AG08396 (cell line): ENCODE measurements at places on chromosomes 7 and 10.

DNA sequence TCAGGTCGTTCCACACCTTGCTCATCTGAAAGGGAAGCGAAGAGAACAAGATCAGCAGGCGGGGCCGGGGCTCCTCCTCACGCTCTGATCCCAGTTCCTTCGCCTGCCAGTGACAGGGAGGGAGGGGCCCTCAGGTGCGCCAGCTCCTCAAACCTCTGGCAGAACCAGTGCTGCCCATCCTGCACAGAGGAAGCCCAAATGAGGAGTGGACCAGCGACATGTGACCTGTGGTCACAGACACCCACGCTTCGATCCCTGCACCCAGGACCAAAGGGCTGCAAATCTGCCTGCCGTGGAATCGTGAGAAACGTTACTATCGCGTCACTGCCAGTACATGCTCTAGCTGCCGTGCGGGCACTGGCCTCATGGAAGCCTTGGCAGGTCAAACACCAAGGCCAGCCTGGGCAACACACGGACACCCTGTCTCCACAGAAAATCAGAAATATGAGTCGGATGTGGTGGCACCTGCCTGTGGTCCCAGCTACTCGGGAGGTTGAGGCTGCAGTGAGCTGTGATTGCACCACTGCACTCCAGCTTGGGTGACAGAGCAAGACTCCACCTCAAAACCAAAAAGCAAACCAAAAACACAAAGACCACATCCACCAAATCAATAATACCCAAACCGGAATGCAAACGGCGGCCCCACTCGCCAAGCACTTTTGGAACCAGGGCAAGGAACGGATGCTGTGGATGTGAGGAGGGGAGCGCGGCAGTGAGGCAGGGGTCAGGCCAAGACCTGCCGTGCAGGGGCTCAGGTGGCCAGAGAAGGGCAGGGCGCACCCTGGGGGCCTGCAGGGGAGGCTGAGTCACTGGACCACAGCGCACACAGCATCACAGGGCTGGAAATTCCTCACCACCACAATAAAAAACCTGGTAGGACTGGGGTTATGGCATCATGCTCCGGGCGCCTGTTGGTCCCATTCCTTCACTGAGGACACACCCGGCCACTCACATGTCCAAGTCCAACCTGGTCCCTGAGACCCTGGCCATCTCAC, 13.4 kb downstream of the NUDT1 start:
- DNase-seq, result no peak

GRCh38 chr7:89265631-89266030, 470.1 kb upstream of the TEX47 start:
- DNase-seq, result no peak

DNA sequence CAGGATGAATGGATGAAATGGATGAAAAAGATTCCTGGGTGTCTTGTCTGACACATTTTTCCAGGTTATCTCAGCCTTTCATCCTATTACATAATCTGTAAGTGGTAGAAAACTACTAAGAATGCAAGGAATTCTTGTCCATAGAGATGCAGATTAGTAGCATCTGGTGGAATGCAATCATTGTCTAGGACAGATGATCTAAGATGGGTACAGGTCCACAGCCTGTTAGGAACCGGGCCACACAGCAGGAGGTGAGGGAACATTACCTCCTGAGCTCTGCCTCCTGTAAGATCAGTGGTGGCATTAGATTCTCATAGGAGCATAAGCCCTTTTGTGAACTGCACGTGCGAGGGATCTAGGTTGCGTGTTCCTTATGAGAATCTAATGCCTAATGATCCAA, 225.0 kb downstream of the CALN1 start:
- no peak for DNase-seq

DNA sequence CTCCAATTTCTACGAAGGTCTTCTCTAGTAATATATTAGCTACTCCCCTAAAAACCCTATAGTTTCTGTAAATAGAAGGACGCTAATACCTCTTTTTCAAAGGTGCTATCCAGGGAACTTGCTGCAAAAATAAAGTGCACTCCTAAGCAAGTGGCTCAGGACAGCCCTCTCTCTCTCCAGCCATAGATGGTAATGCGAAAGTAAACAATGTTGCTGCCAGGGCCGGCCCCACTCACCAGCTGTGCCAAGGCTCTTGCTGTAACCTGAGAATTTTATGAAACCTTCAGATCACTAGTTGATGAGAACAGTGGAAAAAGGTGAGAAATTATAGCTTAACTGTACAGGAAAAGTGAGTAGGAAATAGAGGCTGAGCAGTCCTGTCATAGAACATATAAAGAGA, 10.9 kb upstream of the TAS2R39 start:
- DNase-seq, result no peak

- DNase-seq, result no peak
These were observed 315.9 kb downstream of the SNX13 start for GRCh38 chr7:17624379-17624778.
